Stimulated activated naive CD8-positive, alpha-beta T cell treated with anti-CD3 and anti-CD28 coated beads, Interleukin-15, Interleukin-2, amounts not matched to agents 100 U/mL and 50 U/mL, for 24 hours (primary cell): ENCODE measurements at places on chromosomes 13 and 19.

- DNase-seq, result no peak
These were observed 30.5 kb downstream of the BBC3 start for GRCh38 chr19:47200530-47200929.

DNA sequence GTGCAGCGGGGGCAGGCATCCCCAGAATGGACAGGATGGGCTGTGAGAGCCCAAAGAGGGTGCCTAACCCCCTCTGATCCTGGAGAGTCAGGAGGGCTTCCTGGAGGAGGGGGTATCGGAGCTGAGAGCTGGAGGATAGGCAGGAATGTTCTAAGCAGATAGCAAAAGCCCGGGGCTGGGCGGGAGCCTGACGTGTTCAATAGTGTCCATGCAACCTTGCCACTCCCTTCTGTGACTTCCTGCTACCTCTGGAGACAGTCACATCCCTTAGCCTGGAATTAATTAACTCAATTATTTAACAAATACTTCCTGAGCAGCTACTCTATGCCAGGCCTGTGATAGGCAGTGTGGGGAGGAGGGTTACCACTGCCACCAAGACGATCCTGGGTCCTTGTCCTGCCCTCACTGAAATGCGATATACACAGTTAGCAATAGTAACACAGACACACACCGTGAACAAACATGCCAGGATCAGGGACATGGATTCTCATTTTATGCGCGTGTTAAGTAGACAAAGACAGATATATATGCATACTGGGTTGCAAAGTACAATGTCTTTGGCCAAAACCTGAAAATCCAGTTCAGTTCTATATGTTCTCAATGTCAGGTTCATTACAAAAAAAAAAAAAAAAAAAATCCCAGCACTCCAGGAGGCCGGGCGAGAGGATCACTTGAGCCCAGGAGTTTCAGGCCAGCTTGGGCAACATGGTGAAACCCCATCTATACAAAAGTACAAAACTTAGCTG lies 10.7 kb downstream of the AP2S1 start:
- DNase-seq, result no peak

DNA sequence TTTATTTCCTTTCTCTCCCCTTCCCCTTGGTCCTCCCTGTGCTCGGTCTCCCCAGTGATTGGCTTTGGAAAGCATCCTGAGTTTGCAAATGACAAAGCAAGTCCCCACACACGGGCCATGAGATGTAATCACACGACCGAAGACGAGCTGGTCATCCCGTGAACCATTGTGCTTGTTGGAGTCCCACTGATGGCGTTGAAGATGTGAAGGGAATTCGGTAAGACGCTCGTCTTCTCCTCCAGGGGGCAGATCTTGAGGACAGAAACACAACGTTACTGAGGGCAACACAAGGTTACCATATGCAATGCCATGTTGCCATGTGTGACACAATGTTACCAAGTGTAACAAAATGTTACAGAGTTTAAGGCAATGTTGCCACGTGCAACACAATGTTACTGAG lies 42.0 kb upstream of the SLC15A1 start:
- no peak for DNase-seq

GRCh38 chr13:113837560-113838355 lies 26.1 kb downstream of the GAS6 start:
- no peak for DNase-seq

DNA sequence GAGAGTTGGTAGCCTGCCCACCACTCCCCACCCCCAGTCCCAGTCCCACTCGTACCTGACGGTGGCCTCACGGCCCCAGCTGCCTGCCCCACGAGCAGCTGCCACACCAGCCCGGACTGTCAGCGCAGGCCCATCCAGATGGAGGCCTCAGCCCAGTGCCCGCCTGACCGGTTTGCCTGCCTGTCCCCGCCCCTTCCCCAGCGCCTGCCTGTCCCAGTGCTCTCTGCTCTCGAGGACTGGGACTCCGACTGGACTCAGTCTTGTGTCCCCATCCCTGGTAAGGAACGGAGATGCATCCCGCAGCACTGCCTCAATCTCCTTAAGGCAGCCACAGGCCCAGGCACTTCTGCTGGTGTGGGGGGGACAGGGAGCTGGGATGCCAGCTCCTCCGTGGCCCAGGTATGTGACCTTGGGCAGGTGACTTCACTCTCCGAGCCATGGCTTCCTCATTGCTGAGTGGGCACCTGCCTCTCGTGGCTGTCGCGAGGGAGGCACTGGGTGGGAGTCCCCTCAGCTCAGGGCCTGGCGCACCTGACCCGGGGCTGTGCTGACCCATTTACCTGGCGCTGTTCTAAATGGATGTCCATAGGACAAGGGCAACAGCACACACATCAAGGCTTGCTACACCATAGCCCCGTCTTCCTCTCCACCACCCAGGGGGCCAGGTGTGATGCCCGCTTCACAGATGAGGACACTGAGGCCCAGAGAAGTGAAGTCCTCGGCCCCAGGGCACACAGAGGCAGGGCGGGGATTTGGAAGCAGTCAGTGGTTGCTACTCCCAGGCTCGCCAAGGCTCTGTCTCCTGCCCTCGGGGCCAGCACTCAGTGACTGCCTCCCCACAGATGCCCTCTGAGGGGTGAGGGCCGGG lies at the start of gene NKPD1:
Gene NKPD1 (minus strand): TSS at position 113 of the 868 bp plus-strand sequence. CDS start 832 bp downstream, outside the sequence.
- DNase-seq, result no peak

DNA sequence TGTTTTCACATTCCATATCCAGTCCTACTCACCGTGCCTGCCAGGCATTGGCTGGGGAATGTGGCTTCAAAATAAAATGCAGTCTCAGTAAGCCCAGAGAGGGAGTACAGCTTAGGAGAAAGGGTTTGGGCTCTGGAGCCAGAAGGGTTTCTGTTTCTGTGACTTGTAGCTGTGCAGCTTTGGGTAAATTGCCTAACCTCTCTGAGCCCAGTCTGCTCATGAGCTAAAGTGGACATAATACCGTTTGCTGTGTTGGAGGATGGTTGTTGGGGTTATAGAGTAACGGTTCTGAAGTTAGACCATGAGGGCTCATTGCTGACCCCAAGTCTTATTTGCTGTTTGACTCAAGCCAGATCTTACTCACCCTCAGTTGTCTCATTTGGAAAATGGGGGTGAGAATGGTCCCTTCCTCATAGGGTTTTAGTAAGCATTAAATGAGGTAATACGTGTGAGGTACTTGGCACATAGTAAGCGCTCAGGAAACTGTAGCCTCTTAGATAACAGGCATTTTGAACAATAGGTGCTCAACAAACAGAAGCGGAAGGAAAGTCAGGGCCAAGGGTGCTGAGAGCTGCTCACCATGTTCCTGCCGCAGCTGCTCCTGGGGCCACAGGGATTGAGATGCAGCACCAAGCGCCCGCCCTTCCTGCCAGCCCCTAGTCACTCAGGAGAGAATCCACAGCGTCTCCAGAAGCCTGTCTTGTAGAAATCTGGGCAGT lies 45.5 kb downstream of the C13orf42 start:
- DNase-seq, result no peak

DNA sequence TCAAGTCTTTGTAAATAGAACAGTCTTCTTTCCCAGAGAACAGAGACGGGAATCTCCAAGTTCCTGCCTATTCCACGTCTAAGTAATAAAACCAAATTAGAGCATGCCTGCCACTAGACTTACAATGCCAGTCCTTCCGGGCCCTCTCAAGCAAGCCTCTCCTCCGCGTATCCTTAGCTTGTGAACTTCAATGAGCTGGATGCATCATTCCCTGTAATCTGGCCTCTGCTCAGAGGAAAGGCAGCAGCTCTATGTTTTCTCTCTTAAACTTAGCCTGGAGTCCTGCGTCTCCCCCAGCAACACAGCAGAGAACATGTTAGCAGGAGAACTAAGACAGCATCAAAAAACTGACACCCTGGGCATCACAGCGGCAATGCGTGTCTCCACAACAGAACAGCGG lies 8.2 kb downstream of the NALCN start:
- no peak for DNase-seq

DNA sequence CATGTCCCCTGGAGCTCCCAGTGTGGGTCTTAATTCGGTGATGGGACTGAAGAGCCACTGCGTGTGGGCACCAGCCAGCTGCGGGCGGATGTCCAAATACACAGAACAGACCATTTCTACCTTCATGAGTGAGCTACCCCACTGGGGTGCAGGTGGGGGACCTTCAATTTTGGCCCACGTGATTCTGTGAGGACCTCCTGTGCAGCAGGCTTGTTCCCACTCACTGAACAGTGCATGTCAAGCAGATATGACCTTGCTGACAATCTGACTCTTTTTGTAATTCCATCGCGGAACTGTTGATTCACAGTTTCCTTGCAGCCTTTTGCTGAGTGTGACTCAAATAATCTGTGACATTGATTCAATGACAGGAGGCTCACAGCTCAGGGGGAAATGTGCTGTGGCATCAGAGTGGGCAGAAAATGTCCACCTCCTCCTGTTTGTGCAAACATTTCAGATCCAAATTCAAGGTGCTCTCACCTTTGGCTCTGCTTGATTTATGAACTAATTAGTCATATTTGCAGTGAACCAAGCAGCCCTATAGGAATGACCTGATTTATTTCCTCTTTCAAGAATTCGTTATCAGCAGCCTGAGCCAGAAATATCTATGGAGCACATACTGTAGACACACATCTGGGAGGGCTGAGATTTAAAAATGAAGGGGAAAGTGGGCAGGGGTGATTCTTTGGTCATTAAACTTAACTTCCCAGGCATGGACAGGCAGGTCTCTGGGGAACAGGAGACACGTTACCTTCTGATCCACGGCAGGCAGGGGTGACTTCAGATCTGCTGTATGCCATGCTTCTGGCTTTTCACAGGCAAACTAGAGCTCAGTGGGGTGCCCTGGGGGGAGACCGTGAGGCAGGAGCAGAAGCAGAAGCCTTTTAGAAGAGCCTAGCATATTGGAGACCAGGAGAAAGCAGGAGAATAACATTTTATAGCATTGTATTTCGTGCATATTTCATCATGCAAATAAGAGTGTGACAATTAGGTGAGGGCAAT lies 170.0 kb upstream of the KL start:
- no peak for DNase-seq

DNA sequence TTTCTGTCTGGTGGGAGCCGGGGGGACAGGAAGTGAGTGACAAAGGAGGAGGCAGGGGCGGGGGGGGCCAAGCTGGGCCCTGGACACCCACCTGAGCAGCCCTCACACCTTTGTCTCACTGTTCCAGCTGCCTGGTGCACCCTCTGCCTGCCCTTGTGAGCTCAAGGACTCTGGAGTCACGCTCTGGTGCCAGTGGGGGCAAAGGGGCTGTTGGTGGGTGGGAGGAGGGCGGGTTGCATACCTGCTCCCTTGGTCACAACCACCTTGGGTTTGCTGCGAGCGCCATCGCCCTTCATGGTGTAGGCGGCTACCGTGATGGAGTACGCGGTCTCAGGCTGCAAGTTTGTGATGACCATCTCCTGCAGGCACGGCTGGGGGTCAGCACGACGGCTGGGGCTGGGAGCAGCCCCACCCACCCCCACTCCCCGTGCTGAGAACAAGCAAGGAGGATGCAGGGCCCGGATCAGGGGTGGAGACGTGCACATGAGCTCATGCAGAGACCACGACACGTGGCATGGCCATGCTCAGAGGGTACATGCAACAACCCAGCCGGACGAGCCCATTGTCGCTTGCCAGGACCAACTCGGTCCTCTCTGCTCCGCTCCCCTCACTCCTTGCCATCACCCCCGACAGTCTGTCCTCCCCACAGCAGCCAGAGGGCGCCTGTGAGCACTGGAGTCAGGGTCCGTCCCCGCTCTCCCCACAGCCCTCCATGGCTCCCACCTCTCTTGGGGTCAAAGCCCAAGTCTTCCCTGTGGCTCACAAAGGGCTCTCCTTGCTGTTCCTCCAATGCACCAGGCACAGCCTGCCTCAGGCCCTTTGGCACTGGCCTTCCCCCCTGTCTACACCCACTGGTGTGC lies 114.9 kb downstream of the PTPRS start:
- DNase-seq, result peak; percentile 48

DNA sequence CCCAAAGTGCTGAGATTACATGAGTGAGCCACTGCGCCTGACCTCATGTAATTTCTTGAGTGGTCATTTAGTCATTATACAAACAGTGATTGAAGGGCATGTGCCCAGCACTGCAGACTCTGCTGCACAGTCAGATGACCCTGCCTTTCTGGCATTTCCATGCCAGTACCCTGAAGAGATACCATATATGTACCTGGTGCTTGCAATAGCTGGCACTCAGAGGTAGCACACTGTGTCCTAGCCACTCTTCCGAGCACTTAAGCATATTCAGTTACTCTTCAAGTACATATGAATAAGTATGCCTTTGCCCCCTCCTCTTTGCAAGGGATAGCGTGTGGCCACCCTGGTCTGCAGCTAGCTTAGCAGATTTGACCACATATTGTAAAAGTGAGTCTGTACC lies 15.5 kb downstream of the STX10 start:
- no peak for DNase-seq

GRCh38 chr13:79560954-79561353 lies 80.0 kb downstream of the NDFIP2 start:
- DNase-seq, result no peak
